ENCODE measurements at places on chromosomes 7 and 10. TPM values are rescaled to one million over a fixed set of nuclear protein-coding genes. Genes with fewer than 3 reads are reported as not detected.

DNA sequence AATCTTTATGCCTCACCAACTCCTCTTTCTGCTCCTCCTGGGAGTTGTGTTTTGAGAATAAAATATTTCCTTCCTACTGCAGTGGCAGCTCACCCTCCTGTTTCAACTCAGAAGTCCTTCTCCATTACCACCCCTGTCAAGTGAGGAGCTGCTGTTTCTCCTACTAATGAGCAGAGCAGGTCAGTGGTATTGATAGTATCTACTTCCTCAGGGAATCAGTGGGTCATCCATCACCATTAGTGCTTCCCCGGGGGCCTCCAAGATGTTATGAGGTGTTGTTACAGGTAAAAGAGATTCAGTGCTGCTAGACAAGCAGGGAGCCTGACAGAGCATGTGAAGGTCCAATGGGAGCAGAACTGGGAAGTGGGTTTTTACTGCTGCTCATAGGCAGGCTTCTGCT lies 795.2 kb downstream of the REEP3 start:
- DNase-seq = no peak

- no peak for DNase-seq
Observed at GRCh38 chr10:20855398-20856038, 41.6 kb downstream of the NEBL start.

Gene PALD1
- 1.2 TPM for total RNA-seq

DNA sequence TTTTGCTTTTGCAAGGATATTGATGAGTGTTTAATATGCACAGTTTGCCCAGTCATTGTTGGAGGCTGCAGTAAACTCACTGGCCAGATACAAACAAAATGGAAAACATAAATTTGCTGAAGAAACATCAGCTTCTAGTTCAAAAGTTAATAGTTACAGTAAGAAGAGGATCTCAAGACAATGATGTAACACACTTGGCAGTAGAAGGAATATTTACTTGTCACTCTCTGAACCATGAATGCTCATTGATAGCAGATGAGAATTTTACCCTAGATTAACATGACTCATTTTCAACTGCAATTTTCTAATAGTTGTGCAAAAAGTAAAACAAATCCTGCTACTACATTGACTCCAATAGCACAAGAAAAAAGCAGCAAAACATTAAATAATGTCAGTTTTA lies 47.7 kb downstream of the VWC2 start:
- no peak for DNase-seq

Gene JAKMIP3
- total RNA-seq = 0.19 TPM

Gene PSTK
- total RNA-seq = not detected

Data from Peyer's patch (tissue), 4 donors.